ENCODE measurements at places on chromosomes 3 and 15. TPM values are rescaled to one million over a fixed set of nuclear protein-coding genes. Genes with fewer than 3 reads are reported as not detected.
A peak's percentile ranks its signal among the peaks of the same experiment; 100 is the strongest.

DNA sequence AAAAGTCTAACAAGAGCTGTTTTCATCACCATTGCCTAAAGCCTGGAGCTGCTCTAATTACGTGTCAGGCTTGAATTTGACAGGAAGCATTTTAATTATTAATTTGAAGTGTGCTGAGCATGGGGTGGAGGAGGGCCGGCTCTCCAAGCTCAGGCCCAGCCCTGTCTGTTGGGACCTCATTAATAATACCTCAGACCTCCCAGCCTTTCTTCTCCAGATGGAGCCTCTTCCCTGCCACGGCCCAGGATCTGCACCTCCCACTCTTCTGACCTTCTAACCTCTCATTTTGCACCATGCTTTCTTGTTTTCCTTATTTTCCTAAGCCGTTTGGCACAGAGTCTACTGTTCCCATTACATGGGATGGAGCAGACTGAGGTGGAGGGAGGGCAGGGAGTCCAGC lies 30.0 kb downstream of the INSYN1 start:
- no peak for DNase-seq

GRCh38 chr15:61938249-61938648 lies 122.0 kb downstream of the VPS13C start:
- no peak for DNase-seq

- no peak for DNase-seq
These were observed 76.5 kb upstream of the ALDH1A3 start for GRCh38 chr15:100803171-100803440.

- DNase-seq, result no peak
These were observed 23.7 kb downstream of the ADCY5 start for GRCh38 chr3:123424999-123425712.

DNA sequence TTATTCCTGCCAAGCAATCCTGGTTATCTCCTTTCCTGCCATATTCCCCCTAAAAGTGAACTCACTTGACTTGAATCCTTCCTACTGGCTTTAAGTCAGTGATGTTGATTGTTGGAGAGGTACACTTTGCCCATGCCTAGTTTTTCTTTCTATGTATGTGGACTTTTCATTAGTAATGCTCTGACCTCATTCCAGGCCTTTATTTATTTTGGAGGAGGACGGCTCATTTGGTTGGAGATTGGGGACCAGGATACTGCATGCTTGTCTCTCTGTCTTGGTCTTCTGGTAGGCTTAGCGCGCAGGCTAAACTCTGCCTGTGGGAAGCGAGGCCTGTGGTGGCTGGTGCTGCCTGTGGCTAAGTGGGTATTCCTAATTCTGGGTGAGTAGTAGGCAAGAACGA lies 29.1 kb upstream of the MTMR10 start:
- no peak for DNase-seq

Gene IL12A
- total RNA-seq, result not detected

GRCh38 chr3:177552051-177552450 lies 354.8 kb upstream of the TBL1XR1 start:
- DNase-seq, result no peak

- DNase-seq, result peak; percentile 98
These were observed 21.1 kb upstream of the CDCP1 start for GRCh38 chr3:45167011-45167911.

- DNase-seq, result no peak
These were observed 61.7 kb downstream of the SCN11A start for GRCh38 chr3:38989917-38990510.

DNA sequence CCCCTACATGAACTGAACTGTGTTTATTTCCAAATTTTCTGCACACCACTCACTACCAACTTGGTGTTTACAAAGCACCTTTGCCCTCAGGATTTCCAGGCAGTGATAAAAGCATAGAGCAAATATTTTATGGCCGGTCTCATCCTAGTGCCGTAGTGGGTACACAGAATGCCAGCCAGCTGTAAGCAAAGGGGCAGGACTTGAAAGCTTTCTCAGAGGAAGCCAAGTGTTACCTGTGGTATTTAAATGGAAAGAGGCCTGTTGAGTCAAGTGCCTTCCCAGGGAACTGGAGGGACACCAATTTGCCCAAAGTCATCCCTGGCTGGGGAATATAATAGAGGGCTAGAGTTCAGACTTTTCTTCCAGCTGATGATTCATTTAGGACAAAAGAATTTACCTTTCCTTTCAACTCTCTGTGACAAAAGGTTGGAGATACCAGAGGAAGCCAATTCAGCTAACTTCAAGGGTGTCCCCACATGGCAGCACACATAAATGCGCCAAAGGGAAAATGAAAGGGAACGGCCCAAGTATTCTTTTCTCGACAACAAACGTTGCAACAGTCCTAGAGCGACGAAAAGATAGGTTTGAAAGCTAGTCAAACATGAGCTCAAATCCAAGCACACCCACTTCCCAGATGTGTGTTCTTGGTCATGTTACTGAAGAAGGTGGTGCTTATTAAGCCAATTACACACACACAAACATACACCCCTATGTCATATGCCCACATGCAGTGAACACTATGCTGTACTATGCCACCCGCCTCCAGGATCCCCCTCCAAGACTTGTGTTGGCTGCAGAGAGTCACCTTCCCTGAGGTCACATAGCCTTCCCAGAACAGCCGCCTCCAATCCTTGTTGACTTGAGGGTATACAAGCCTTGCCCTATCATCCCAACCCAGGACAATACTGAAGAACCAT lies 27.7 kb downstream of the MAGI1 start:
- DNase-seq, result no peak

Gene TICRR
- total RNA-seq, result 10.0 TPM

Gene CADM2
- not detected for total RNA-seq

DNA sequence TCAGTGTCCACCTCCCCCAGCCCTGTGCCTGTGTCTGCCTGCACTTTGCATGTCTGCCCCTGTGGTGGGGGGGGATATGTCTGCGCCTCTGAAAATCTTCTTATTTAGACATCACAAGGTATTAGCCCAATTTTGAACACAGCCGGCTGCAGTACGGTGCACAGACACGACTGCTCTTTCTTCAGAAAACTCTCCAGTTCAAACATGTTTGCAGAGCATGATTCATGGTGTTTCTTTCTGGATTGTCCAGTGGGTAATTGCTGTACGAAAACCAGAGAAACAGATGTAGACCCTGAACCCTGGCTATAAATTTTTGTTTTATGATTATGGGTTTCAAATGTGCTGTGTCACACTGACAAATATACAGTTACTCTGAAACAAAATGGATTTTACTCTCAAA lies 3.4 kb upstream of the RARB start:
- no peak for DNase-seq

Gene IMPG2
- total RNA-seq, result 0.21 TPM

GRCh38 chr15:58109419-58109818 lies 28.8 kb upstream of the AQP9 start:
- no peak for DNase-seq

GRCh38 chr3:166052440-166052839 lies 215.2 kb upstream of the BCHE start:
- no peak for DNase-seq

Gene GREM1
- 35.3 TPM for total RNA-seq

Gene FSTL1
- total RNA-seq, result 476 TPM

DNA sequence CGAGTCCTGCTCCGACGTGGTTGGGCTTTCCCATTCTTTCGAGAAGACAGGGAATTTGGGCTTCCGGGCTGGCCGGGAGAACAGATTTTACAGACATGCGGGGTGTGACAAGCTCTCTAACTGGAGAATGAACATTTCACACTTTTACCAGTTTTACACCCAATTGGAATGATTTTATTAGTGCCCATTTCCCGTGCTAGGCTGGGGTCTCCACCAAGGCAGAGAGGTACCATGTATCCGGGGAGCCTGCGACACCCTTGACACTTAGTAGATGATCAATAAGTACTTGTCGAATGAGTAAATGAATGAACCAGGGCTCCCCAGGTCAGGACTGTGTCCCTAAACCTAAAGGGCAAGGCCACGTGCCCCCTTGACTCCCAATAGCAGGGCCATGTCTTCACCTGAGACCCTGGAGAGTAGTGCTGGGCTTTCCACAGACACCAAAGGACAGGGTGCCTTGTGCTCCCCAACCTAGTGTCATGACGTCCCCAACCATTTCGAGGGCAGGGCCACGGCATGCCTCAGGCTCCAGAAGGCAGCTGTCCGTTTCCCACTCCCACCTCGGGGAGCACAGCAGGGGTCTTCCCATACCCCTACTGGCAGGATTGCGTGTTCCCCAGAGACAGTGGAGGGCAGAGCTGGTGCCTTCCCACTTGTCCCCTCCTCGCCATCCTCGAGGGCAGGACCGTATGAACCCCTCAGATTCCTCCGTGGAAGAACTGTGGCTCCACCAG lies 679 bp upstream of the MYD88 start:
- no peak for DNase-seq

- DNase-seq, result no peak
These were observed 133.9 kb upstream of the PFN2 start for GRCh38 chr3:150104564-150104963.

Gene RAD51
- total RNA-seq, result 17.9 TPM

Gene KBTBD13
- total RNA-seq, result not detected

GRCh38 chr3:11288786-11289637 lies 16.8 kb downstream of the ATG7 start:
- DNase-seq, result peak; percentile 81

Gene KLF15
- total RNA-seq, result 0.06 TPM

Gene CMTM7
- total RNA-seq, result 12.4 TPM

GRCh38 chr3:8848696-8849131 lies 79.3 kb upstream of the OXTR start:
- DNase-seq, result peak; percentile 65

DNA sequence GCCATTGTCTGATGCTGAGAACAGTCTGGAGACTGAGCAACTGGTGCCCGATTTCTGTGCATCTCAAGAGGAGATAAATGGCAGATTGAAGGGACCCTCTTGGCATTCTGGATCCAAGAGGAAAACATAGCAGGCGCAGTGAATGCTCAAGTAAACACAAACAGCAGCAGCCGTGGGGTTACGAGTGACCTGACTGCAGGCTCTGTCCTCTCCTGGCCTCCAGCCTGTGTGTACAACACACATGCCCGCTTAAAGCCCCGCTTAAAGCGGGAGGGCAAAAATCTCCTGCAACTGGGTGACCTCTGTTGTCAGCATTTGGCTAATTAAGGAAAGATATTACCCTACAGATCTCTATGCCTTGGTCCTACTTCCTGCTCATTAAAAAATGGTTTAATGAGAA lies 120.5 kb downstream of the GREM1 start:
- no peak for DNase-seq

- DNase-seq, result no peak
These were observed 54.7 kb downstream of the GJD2 start for GRCh38 chr15:34699968-34700640.

All from Daoy (cell line).